Activated T-cell treated with anti-CD3 and anti-CD28 coated beads for 4 hours (primary cell): ENCODE measurements at places on chromosomes 12 and 14.

DNA sequence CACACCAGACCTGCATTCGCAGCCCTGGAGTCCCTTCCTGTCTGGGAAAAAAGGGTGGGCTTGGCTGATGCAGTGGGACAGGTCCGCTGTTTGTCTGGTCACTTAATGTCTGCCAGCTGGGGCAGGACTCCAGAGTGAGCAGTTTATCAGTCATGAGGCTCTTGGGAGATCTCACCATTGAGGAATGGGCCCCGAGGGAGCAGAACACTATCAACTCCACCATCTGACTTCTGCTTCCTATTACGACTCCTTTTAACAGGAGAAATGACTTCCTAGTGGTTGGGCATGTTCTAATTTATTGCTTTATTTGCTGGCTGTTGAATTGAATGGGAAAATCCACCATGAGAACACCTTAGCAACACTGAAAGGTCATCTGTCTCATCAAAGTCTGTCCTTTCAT, 182.5 kb upstream of the RASSF8 start:
- no peak for DNase-seq

DNA sequence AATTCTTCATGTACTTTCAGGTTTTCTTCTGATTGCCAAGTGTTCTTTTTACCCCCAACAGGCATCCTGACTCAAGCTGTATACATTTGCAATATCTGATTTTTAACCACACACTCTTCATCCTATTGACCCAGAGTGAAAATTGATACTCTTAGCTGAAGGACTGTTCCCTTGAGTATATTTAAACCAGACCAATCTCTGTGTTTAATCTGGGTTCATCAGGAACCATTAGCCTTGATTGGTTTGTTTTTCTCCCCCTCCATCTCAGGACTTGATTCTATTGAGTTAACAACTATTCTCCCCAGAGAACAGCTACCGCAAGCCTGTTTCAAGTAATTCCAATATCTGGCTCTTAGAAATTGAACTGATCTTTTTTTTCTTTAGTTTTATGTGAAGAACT, 222.3 kb upstream of the NOVA1 start:
- DNase-seq: no peak

DNA sequence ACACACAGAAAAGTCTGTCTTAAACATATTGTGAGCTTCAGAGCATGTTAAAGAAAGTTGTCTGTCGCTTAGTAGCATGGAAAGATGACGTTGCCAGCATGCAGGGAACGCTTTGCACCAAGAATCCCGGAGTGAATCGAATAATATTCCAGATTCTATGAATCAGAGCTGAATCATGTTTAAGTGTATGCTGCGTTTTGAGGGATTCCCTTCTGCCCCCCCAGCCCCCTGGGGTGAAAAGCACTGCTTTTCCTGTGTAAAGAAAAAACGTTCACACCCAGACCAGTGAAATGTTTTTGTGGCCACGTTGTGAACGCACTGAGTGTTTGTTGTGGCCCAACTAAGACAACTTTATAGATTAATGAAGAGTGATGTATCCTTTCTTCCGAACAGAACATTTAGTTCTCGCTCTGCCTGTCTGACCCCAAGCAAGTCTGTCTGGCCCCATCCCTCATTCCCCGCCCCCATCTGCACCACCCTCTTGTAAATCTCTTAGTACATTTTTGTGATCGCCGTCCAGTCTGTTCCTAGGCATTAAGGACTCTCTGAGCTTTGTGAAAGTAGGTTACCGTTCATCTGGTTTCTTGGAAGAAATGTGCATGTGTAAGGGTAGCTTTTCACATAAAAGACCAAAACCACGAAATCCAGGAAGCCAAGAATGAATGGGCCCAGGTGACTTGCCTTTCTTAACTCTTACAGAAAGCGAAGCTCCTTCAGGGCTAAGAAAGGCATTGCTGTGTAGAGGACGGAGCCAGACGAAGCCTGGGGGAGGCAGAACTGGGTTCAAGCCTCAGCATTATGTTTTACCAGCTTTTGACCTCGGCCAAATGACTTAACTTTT, 103.0 kb downstream of the SAMD4A start:
- DNase-seq: no peak

DNA sequence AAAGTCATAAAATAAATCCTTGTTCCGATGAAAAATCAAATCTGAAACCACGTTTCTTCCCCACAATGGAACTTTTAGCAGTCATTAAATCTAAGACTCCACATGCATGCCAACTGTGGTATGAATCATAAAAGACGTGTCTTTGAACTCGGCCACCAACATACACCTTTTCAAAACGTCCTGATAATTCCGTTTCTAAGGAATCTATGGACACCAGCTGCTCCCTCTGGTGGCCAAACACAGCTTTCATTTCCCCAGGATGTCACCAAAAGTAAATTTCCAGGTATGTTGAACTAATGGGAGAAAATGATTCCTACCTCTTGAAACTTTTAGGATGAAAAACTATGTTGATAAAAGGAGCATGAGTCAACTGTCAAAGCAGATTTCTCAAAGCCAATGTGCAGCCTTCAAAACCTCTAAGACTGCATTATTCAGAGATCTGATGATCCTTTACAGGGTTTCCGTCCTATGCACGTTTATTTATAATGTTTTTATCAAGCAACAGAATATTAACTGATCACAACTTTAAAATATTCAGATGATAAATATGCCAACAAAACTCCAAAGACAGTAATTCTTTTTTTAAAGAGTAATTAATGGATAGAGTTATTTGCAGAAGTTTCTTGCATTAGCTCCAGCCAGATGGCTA, 96.2 kb downstream of the CIT start:
- DNase-seq: no peak

- no peak for DNase-seq
These were observed 3.2 kb downstream of the BIN2 start for GRCh38 chr12:51320695-51321320.

DNA sequence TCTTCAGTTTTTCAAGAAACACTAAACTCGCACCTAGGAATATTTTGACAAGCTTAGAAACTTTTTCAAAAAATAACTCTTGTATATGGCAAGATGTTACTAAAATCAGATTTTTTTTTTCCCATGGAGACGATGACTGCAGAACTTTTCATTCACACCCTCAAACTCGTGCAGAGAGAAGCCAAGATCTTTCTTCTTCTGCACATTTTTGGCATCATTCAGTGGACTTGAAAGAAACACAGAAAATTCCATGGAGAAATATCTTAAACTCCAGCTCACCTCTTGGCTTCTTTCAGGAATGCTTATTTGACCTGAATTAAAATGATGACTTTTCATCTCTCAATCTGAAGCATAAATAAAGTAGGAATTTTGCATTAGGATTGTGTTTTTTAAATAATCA, 919.4 kb downstream of the NRXN3 start:
- DNase-seq: no peak

GRCh38 chr12:12439636-12440035, 82.8 kb downstream of the BORCS5 start:
- peak; percentile 15 for DNase-seq

- no peak for DNase-seq
These were observed 2.0 kb upstream of the P3H3 start for GRCh38 chr12:6826125-6826733.

DNA sequence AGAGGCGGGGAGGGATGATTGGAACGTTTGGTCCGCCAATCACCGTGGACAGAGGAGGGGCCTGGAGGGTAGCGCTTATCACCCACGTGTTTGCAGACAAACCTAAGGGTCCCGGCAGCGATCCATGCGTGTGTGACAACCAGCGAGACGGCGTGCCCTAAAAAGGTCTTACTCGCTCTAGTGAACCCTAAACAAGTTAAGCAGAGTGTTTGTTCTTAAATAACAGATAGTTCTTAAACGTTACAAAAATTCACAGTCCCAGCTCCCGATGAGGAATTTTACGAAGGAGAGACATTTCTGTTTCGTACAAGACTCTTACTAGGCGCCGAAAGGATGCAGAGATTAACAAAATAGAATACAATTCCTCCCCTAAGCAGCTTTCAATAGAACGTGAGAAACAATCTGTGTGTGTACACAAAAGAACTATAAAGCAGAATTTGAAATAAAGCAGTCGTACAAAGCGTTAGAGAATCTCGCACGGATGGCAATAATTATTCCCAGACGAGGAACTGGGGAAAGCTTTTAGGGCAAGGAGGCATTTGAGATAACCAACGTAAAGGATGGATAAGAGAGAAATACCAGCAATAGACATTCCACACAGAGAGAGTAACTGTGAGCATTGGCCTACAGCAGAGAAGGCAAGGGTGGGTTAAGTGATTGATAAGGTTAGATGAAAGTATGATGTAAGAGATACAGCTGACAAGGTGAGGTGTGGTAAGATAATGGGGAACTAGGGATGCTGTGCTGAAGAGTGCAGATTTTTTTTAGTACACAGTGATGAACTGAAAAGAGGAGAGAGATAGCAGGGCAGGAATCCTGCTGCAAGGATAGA, 831 bp upstream of the RPS6KA5 start:
- no peak for DNase-seq

DNA sequence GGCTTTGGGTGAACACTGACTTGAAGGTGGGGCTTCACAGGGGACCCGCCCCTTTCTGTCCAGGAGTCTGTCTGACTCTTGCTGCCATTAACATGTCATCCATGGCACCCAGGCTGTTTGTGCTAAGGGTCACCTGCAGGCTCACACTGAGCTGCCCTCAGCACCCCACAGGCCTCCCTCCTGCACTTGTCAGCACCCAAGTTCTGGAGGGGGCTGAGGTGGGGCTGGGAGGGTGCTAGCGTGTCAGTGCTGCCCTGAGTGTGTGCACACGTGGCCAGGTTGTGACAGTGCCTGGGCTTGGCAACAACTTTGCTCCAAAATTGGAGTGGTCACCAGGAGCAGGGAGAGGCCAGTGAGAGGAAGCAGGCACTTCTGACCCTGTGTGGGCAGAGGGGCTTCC, 963.2 kb downstream of the TRHDE start:
- DNase-seq: no peak

- no peak for DNase-seq
These were observed 126.1 kb downstream of the FIGNL2 start for GRCh38 chr12:51722431-51722830.

GRCh38 chr14:22981876-22982476, 375 bp downstream of the AJUBA start:
- no peak for DNase-seq

- no peak for DNase-seq
These were observed 135.7 kb downstream of the MED13L start for GRCh38 chr12:116141833-116142162.

GRCh38 chr14:104895786-104896661, 28.7 kb upstream of the PLD4 start:
- no peak for DNase-seq

DNA sequence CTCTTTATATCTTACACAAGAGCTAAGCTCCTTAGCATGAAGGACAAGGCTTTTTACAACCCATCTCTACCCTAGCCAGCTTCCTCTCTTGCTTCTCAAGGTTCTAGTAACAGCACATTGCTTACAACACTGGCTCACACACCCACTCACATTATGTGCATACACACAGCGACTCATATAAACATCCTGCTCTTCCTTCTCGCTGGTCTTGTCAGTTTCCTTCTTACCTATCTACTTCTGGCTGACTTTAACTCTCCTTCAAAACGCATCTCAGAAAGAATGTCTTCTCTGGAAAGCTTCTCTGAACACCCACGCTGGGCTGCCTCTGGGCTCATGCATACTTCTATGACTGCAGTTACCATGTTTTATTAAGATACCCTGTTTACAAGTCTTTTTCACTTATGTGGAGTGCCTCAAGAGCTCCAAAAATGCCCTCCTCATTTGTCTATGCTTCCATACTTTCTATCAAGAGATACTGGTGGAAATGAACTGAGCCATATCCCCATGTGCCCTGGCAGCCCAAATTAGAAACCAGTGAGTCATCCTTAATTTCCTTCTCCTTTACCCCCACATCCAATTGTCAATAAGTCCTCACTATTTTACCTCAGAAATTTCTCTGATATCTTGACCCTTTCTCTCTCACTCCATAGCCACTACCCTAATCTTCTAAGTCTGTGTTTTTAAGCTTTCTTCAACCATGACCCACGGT, 126.9 kb upstream of the KRAS start:
- peak; percentile 25 for DNase-seq

GRCh38 chr14:101705733-101706508, 55.6 kb upstream of the PPP2R5C start:
- peak; percentile 34 for DNase-seq

DNA sequence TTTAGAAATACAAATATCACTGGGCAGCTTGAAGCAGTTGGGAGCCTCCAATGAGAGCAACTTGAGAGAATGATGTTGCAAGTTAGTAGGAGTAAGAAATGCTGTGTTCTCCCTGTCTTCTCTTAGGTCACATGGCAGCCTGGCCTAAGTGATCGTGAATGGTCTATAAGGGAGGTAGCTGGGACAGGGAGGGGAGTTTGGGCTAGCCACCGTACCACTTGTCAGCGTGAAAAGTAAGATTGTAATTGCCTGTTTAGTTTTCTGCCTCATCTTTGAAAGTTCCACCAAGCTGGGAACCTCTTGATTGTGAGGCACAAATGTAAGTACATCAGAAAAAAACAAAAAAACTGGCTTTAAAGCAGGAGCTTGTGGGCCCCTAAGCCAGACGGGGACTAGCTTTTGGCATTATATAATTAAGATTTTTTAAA, 36.4 kb downstream of the MDM2 start:
- DNase-seq: no peak

GRCh38 chr12:83082690-83083276, 396.1 kb downstream of the TMTC2 start:
- no peak for DNase-seq

DNA sequence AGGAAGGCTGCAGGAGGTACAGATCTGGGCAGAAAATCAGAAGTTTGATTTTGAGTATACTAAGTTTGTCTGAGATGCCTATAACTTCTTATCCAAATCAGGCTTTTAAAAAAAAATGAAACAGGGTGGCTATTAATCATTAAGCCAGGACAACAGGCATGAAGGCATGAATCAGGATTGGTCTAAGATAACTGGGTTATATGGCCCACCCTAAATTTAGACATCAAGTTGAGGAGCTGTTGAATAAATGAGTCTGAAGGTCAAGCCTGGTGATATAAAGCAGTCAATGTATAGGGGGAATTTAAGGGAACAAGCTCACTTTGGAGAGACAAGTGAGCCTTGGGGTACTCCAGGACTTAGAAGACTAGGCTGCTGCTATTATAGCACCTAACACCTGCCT, 28.6 kb downstream of the NEK9 start:
- DNase-seq: no peak

DNA sequence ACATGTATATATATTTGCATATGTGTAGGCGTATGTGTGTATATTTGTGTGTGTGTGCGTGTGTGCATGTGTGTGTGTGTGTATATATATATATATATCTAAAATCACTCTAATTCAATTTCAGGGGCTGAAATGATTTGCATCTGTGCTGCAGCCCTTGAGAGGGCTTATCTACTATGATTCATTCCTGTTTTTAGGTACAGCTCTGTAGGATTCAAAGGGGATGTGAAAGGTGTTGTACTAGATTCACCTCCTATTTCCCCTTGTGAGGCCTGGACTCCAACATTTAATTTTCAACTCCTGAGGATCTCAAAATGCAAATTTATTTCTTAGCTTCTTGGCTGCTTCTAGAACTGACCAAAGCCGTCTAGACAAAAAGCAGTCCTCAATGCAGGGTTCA, 11.1 kb downstream of the ERP27 start:
- no peak for DNase-seq

DNA sequence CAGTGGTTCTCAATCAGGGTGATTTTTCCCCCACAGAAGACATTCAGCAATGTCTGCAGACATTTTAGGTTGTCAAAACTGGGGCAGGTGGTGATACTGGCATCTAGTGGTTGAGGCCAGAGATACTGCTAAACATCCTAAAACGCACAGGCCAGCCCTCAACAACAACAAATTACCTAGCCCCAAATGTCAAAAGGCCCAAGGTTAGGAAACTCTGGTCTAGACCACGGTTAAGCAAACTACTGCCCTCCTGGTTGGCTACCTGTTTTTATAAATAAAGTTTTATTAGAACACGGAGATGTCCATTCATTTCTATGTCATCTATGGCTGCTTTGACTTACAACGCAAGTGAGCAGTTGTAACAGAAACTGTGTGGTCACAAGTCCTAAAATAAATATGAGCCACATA, 186.7 kb downstream of the EFCAB11 start:
- peak; percentile 54 for DNase-seq
